Stimulated activated CD4-positive, alpha-beta T cell treated with anti-CD3 and anti-CD28 coated beads, Interleukin-1b, Interleukin-23, amount 100 ng/mL, for 48 hours (primary cell): ENCODE measurements at places on chromosomes 3 and 15.

GRCh38 chr15:33083232-33084081 is 111.1 kb downstream of the FMN1 start:
- no peak for DNase-seq

GRCh38 chr15:67548862-67549651 is 6.6 kb downstream of the MAP2K5 start:
- DNase-seq, result no peak

DNA sequence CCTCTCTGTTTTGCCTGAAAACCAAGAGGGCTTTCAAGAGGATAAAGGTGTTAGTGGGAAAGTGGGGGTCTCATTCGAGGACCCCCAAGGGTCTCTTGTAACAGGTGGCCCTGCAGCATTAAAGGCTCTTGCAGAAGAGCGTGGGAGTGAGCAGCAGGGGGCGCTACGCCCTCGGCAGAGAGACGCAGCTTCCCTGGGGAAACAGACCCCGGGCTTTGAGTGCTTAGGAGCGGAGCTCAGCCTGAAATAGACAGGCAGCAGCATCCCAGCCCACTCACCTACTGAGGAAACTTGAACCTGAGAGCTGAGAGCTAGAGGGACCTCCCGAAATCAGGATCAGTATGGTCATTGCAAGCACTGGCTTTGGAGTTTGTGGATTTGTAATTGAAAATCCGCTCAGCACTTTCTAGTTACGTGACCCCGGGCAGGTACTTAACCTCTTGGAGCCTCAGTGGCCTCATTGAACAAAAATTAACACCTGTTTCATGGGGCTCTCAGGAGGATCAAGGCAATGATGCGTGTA is 25.7 kb downstream of the RPLP1 start:
- peak; percentile 37 for DNase-seq

GRCh38 chr3:43738305-43738704 is 47.6 kb downstream of the ABHD5 start:
- no peak for DNase-seq

- no peak for DNase-seq
These were observed 22.9 kb downstream of the ATP8B4 start for GRCh38 chr15:50095938-50096821.

DNA sequence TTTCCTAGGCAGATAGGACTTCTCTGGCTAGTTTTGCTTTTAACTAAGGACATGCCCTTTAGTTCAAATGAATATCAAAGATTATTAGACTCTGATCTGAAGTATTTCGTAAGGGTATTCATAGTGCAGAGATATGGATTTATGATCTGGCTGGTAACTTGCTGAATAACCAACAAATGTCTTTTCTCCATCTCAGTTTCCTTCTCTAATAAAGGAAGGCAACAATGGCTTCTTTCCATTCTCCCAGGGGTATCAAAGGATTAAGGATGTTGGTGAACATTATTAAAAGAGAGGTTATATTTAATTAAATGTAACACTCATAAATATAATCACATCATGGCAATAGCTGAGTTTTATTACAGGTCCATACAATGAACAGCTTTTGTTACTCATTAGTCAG is 79.2 kb upstream of the STXBP5L start:
- DNase-seq, result no peak

DNA sequence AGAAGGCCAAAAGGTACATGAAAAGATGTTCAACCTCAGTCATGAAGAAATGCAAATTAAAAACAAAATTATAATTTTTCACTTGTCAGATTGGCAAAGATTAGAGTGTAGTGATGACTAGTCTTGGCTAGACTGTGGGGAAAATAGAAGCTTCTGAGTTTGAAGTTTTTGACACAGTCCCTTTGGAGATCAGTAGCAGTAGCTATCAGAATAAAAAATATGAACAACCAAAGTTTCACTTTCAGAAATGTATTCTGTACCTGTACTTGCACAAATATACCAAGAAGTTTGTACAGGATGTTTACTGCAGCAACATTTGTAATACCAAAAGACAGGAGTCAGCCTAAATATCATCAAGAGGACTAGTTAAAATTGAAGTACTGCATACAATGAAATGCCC is 14.1 kb downstream of the ATP2C1 start:
- no peak for DNase-seq

- DNase-seq, result no peak
These were observed 22.2 kb downstream of the MELTF start for GRCh38 chr3:197007296-197007940.

DNA sequence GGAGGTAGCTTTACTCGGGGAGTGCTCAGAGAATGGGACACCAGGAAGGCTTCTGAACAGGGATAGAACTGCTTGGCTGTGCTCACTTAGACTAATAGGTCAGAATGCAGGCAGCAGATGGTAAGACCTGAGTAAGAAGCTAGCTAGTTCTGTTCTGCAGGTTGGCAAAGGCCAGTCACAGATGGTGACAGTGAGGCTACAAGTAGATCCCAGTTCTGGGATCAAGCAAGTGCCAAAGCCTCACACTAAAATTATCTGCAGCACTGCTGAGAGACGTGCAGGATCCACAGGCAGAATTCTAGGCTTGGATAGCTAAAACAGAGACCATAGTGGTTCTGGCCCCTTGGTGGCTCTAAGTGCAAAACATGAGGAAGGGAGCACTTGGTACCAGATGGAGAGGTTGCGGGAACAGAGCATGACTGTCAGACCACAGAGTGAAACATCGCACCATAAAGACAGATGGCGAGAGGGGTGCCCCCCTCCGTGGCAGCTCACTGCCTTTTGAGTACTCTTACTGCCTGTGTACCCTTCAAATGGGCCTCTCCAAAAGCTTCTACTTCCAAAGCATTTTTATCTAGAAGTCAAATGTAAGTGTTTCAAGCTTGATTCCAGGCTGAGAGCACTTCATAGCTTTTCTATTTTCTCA is 3.6 kb upstream of the GLCE start:
- no peak for DNase-seq

- DNase-seq, result no peak
These were observed 398.1 kb downstream of the NSUN3 start for GRCh38 chr3:94460931-94461330.

DNA sequence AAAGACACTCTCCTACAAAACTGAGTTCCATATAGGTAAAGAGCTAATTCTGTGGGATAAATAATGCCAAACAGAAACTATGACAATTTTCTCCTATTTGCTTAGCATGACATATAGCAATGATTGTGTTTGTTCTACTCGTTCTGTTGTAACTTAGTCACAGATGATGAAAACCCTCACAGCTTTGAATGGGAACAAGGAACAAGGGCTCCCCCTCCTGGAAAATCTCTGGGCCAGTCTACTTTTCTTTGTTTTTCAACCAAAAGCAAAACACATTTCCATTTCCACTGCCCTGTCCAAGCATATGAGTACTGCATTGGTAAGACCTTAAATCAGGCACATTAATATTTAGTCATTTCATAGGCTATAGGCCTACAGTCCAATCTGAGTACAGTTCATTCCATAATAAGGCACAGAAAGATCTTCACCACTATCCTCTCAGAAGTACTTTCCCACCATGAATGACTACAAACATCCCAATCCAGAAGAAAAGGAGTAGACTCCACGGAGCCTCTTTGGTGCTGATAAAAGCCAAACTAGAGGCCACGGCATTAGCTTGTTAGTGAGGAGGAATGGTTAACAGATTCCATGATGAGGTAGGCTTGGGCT is 67.1 kb downstream of the ATP8B4 start:
- peak; percentile 17 for DNase-seq

DNA sequence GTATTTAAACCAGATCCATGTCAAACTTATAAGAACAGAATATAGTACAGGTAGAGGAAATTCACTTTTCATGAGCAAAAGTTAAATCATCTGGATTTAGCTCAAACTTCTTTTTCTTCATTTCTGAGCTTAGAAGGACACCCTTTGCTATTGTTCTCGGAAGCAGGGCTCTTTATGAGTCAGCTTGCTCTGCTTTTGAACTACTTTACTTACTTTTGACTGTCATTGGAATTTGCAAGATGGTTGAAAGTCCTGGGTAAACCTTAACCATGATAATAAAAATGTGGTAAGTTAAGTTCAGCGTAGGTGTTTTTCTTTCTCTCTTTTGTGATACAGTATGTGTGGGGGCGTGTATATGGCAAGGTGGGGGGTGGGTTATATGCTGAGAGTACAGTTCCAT is 312.7 kb upstream of the DPH6 start:
- DNase-seq, result no peak

DNA sequence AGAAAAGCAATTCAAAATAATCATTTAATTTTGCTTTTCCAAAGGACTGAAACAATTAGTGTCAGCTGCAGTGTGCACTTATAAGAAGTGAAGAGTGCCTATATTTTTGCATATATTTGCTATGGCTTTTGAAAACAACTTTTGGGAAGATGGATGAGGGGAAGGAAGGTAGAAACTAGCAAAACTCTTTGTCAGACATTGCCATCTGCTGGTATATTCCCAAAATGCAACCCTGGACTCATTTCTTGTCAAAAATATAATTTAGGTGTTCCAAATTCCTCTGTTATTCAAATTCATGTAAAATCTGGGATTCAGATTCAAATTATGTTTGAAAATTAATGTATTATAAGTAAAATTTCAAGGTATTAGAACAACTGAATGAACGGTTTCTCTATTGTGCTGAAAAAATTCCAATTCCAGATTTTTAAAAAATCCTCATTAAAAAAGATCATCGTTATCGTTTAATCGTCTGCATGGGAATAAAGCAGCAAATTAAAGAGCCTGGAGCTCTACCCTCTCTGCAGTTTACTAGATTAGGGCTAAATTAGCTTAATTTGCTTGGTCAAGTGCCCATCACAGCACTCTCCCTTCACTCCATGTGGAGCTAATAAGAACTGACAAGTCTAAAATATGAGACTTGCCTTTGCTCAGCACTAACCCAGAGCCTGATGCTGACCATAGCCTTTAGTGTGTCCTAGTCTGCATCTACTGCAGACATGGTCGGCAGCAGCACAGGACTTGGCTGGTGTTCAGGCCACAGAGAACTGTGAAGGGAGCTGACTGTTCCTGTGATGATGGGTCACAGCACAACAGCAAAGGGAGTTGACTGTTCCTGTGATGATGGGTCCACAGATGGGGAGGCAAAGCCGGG is 67.9 kb upstream of the MITF start:
- DNase-seq, result no peak

GRCh38 chr15:84400017-84400740 is 164.6 kb downstream of the GOLGA6L4 start:
- DNase-seq, result no peak

DNA sequence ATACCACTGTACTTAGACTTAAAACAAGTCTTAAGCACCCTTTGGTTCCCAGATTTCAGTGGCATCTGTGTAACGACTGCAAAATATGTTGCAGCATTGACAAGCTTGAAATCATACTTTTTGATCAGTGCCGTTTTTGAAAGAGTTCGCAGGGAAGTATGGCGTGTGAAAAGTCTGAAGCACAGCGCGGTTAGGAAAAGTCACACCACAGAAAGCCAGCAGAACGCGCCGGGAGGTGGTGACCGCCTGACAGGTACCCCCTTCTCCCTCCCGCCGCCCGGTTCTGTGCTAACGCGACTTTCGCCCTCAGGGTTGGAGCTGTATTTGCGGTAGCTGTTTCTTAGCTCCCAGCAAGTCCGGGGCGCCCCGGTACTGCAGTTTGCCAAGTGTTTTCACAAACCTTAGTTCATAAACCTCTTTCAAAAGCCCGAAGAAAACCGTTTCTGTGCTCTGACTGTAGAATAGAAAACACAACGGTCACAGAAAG is 481 bp upstream of the CRYBG3 start:
- DNase-seq, result peak; percentile 42

GRCh38 chr3:188037965-188038581 is 115.9 kb upstream of the LPP start:
- no peak for DNase-seq

- no peak for DNase-seq
These were observed 900 bp upstream of the HYAL3 start for GRCh38 chr3:50299929-50300680.

GRCh38 chr3:8436661-8437287 is 64.8 kb upstream of the LMCD1 start:
- no peak for DNase-seq

- DNase-seq, result no peak
These were observed 71.3 kb downstream of the CPN2 start for GRCh38 chr3:194279701-194280360.

DNA sequence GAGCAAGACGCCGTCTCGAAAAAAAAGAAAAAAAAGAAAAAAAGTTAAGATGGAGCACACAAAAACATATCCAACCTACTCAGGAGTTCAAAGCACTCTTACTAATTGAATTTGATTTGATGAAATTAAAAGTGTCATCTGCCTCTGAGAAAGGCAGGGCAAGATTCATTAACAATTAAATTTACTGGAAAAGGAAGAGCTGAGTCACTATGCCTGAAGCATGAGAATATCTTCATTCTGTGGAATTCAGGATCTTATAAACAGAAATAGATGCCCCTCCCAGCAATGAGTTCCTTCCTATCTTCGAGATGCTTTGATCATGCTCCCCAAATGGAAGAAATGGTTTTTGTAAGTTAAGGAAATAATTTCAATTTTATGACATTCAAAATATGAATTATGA is 61.0 kb upstream of the ST3GAL6 start:
- DNase-seq, result no peak

GRCh38 chr3:86410587-86410986 is 580.4 kb downstream of the VGLL3 start:
- no peak for DNase-seq

DNA sequence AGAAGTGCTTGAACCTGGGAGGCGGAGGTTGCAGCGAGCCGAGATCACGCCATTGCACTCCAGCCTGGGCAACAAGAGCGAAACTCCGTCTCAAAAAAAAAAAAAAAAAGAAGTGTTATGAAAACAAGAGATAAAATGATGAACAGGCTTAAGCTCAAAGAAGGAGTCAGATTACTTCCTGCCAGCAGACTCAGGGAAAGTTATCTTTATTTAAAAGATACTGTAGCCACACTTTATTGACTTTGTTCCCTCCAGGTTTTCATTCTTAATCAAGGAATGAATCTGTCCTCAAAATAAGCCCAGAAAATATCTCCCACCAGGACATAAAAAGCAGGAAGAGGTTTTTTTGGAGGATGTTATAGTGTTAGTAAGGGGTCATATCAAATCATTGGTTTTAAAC is 176.5 kb upstream of the KCNMB2 start:
- no peak for DNase-seq

- DNase-seq, result no peak
These were observed 766.3 kb downstream of the ZNF385D start for GRCh38 chr3:20984594-20985205.

- no peak for DNase-seq
These were observed 34.8 kb downstream of the B3GALNT1 start for GRCh38 chr3:161070252-161070930.

- DNase-seq, result no peak
These were observed 63.4 kb downstream of the MAP2K5 start for GRCh38 chr15:67605871-67606270.

DNA sequence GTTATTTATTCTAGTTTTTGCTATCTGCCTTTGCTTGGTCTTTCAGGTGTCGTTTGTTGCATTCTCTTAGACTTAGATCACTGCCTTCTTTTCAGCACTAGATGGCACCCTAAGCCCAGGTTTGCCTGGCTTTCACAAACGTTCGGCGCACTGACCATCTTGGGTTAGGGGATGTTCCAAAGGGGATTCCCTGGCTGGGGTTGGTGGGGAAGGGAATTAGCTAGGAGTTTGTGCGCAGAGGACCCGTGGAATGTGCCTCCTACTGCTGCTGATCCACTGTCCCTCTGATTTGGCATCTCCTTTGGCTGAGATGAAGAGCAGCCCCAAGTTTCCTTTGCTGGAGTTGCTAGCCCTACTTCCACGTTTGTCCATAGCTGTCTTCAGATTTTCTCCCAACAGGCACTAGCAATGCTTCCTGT is 33.9 kb downstream of the PFN2 start:
- DNase-seq, result peak; percentile 23

- DNase-seq, result peak; percentile 72
These were observed 22.6 kb downstream of the SH3BP5 start for GRCh38 chr3:15309662-15310335.

GRCh38 chr15:22867886-22868285 is 29.4 kb downstream of the NIPA2 start:
- no peak for DNase-seq
